Thyroid gland (tissue), 4 donors: ENCODE measurements at places on chromosomes 6 and 20. TPM values are rescaled to one million over a fixed set of nuclear protein-coding genes. Genes with fewer than 3 reads are reported as not detected.

GRCh38 chr6:46393940-46394337 lies 97.3 kb downstream of the RCAN2 start:
- no peak for DNase-seq

GRCh38 chr6:162184465-162184864 lies 543.1 kb downstream of the PRKN start:
- DNase-seq = no peak

DNA sequence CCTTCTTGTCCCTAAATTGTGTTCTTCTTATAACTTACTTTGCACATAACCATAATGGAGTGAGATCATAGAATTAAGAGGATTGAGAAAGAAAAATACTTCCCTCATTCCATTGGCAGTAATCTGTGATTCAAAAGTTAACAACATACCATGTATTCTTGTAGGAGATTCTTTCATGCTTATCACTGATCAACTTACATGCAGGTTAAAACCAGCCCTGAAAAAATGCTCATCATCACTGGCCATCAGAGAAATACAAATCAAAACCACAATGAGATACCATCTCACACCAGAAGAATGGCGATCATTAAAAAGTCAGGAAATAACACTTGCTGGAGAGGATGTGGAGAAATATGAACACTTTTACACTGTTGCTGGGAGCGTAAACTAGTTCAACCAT lies 36.5 kb upstream of the GFRAL start:
- no peak for DNase-seq

DNA sequence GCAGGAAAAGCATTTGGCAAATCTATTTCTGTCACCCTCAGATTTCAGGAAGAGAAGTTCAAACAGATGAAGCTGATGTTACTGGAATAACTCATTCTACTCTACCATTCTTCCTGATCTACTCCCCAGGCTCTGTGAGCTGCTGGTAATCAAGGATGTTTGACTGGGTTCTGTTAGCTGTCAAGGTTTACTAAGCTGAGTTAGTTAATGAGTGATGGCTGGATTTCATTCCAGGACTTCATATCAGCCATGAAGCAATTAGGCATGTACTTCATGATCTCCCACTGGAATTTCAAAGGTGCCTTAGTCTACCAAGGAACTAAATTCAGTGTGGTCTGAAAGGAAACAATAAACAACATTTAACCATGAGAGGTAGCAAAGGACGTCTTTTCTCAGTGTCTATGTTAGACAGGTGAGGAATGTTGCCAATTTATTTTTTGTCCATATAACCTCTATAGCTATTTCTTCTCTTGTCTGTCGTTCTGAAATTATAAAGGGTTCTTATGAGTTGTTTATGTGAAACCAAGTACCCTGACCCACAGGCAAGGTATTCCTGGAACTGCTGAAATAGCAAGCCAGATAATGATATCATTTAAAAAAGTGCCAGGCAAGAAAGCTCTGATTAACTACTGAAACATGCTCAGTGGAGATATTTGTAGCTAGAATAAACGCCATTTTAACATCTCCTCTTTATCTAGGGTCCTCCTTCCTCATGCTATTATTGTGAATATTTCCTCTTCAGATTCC lies 112.9 kb downstream of the BACH2 start:
- no peak for DNase-seq

DNA sequence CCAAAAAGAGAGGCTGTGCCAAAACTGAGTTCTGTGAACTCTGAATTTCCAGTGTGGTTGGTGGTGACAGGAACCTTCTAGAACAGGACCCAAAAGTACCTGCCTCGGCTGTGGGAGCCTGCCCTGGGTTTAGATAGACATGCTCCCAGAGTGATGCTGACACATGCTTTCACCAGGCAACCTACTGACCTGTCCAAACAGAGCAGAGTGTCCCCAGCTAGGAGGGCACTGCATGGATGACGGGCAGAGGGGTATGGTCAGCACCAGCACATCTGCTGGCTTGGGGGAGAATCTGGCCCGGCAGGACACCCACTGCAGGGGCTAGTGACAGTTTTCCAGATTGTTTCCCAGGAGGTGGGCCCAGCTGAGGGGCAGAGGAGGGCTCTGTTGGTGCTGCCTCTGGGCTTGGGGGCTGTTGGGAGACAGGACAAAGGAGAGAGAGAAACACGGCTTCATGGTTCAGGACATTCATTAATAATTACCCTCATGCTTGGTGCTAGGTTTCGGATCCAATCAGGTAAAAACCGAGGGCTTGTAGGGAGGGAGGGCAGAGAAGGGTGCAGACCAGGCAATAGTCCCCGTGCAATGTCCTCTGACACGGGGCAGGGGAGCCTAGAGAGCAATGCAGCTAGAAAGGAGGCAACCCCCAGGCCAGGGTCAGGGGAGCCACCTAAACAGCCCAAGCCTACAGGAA lies 15.0 kb downstream of the KCNK5 start:
- DNase-seq = no peak

- no peak for DNase-seq
Measured at GRCh38 chr6:13865141-13865540, 50.8 kb upstream of the MCUR1 start.

DNA sequence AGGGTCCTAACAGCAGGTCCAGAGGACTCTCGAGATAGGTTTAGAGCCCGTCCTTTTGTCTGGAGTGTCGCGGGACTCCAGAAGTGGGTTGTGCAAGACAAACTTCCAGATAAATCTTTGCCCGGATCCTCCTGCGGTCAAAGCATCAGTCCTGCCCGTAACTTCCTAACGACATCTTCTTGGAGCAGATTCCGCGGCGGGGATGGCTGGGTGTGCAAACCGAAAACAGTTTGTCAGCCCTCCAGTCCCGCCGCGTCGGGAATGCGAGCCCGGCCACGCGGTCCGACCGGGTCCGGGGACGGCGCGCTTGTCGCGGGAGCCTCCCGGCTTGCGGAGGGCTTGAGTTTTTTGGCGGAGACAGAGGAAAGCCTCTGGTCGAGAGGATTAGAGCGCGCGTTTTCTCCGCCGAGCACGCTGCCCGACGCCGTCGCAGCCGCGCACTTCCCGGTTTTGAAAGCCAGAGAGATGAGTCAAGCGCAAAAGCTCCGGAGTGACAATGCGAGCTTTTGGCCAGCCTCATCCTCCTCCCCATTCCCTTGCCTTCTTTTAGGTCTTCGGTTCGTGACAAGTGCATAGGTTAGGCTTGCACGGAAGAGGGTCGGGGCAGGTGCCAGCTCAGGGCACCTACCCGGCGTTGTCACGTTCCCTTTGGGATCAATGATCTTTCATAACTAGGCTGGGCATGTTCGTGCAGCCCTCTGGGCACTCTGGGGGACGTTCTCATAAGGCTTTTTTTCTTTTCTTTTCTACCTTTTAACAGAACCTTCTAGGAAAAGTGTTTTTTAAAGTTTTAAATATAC lies 91.3 kb upstream of the PRDM1 start:
- DNase-seq = peak; percentile 37

- peak; percentile 77 for DNase-seq
Measured at GRCh38 chr6:11370191-11371018, 137.9 kb upstream of the NEDD9 start.

Gene MTCH1
- 927 TPM for total RNA-seq

Gene CLVS2
- total RNA-seq = not detected

Gene ZNF311
- total RNA-seq = 1.7 TPM

Gene BTN1A1
- total RNA-seq = not detected
